Stimulated activated CD8-positive, alpha-beta memory T cell treated with anti-CD3 and anti-CD28 coated beads, Interleukin-4, amount 100 ng/mL, for 48 hours (primary cell): ENCODE measurements at places on chromosomes 2 and 18.

DNA sequence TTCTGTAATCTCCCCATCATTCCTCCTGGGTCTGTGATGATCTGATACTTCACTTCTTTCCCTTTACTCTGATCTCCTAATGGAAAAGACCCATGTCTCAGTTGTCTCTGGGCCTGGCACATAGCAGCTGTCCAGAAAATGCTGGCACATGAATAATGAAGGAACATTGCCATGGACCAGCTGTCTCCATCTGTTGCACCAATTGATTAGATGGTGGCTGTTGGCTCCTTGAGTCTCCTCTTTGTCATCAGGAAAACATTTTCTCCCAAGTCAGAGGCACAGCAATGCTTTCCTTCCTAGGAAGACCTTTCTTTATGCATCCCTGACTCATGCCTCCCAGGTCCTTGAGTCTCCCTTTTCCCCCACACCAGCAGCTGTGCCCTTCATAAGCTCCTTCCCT lies 286.2 kb upstream of the CXCR4 start:
- no peak for DNase-seq

GRCh38 chr18:7624697-7625096 lies 57.6 kb downstream of the PTPRM start:
- DNase-seq = no peak

- DNase-seq = no peak
These were observed 1605.8 kb downstream of the SUCLG1 start for GRCh38 chr2:82853299-82853698.

DNA sequence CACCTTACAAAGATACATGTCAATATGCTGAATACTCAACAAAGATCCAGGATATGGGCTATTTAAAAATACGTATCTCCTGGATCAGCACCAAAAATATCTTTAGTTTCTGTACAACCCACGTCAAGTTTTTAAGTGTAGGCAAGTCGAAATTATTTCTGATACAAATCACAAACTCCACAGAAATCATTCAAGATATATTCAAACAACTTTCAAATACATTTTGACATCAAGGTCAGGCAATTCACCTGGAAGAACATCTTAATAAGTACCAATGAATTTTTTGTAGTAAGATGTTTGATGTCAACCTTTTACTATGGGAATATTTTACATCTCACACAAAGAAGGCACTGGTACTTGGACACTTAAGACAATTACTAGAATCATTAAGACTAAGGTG lies 86.2 kb downstream of the CUL3 start:
- DNase-seq = no peak

- no peak for DNase-seq
These were observed 5.8 kb upstream of the GPD2 start for GRCh38 chr2:156430236-156430979.

DNA sequence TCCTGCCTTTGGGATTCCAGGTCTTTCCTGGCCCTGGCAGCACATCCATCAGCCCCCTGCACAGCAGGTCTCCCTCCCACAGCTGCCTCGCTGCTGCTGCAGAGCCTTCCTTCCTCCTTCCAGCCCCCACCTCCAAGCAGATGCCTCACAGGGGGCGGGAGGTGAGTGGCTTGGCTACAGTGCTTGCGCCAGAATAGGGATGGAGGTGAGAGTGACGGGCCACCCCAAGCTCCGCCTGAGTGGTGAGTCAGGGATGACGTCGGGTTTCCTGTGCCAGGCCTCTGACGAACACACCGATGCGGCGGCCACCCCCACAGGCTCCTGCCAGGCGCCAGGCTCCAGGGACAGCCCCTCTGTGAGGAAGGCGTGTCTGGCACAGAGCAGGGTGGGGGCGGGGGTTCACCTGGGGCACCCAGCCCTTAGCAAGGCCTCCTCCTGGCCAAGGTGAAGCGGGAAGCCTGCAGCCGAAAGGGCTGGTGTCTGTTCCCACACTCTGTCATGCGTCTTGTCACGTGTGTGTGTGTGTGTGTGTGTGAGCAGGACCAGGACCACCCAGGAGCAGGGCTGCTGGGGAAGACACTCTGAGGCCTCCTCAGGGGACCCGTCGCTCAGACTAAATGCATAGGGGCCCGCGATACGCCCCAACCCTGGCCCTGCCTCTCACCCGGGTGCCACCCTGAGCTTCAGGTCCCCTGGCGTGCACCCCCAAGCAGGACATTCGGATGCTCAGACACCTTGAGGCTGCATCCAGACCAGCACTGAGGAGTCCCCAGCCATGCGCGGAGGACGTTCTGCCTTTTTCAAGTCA lies 3.4 kb upstream of the DUSP2 start:
- peak; percentile 98 for DNase-seq
